ENCODE measurements at places on chromosomes 7 and 10. TPM values are rescaled to one million over a fixed set of nuclear protein-coding genes. Genes with fewer than 3 reads are reported as not detected.

DNA sequence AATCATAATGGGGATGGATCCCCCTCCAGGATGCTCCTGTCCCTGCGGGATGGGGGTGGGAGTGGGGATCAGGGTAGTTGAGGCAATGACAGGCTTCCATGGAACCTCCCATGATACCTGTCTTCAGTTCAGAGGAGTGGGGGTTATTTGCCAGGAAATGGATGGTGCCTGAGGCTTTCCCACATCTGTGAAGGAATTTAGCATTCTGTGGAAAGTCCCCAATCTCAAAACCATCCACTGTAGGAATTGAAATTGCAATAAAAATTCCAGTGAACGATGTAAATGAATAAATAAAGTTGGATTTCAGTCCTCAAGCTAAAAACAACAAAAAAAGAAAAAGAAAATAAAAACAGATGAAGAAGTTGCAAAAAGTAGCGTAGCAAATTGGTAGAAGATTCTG is 81.9 kb downstream of the CHRM2 start:
- no peaks in the 10 kb centered on the region for H3K36me3 ChIP-seq
- no peaks in the 10 kb centered on the region for H3K27me3 ChIP-seq
- H3K4me3 ChIP-seq: no peak overlapping the region
- H3K27ac ChIP-seq: no peak overlapping the region
- no peak for DNase-seq
- no peaks in the 10 kb centered on the region for H3K4me1 ChIP-seq

- H3K36me3 ChIP-seq: peaks cover 29% of the 10 kb centered on the region
- H3K4me3 ChIP-seq: peak overlapping the region; percentile 99
- H3K4me1 ChIP-seq: peaks cover 57% of the 10 kb centered on the region
- H3K27ac ChIP-seq: peak overlapping the region; percentile 98
- DNase-seq: peak; percentile 20
Measured at GRCh38 chr10:113680190-113681111, 739 bp downstream of the CASP7 start.

The ASZ1 gene
- not detected for total RNA-seq

- peaks cover 2% of the 10 kb centered on the region for H3K27me3 ChIP-seq
- no peak overlapping the region for H3K27ac ChIP-seq
- H3K4me3 ChIP-seq: no peak overlapping the region
- no peaks in the 10 kb centered on the region for H3K36me3 ChIP-seq
- no peaks in the 10 kb centered on the region for H3K4me1 ChIP-seq
Measured at GRCh38 chr7:125661-126060, 66.7 kb upstream of the FAM20C start.

DNA sequence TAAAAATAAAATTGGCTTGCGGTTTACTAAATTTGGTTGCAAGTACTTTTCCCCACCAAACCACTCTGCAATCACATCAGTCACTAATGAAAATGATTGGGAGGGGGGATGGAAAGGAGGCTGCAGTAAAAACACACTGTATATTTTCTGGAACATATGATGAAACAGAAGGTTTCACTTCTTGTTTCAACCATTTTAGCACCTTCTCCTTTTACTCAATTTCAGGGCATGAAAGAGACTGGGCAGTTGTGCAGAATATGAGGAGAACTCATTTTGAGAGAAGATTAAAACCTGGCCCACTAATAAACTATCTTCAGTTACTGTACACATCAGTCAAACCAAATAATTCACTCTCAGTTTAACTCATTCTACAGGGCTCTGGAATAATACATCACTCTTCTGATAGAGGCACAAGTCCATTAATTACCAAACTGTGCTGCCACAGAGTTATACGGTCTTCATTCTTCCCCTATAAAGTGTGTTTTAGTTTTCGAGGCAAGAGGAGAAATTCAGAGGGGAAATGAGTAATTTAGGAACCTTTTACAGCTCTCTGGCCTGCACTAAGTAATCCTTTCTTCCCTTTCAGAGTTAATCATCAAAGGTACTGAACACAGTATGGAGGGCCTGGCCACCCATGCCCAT is 25.5 kb downstream of the JAZF1 start:
- H3K27me3 ChIP-seq: peaks cover 5% of the 10 kb centered on the region
- H3K4me1 ChIP-seq: peaks cover 58% of the 10 kb centered on the region
- no peak for DNase-seq
- H3K4me3 ChIP-seq: peak overlapping the region; percentile 43

The ERVW-1 gene
- not detected for total RNA-seq

DNA sequence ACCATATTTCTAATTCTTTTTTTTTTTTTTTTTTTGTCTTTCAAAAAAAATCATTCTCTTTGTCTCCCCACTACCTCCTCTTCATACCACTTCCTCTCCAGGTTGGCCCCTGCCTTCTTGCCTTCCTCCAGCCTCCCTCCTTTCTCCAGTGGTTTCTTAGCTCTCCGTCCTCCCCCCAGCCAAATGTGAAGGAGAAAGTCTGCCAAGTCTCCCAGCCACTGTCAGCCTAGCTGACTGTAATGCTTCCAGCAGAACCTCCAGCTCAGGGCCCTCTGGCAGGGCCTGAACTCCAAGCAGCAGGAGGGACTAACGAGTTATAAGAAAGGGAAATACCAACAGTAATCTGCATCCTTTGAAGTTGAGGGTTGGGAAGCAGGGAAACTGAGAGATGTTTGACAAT is 35.5 kb upstream of the BICC1 start:
- H3K27me3 ChIP-seq: peaks cover 2% of the 10 kb centered on the region
- DNase-seq: no peak
- H3K36me3 ChIP-seq: no peaks in the 10 kb centered on the region
- no peak overlapping the region for H3K4me3 ChIP-seq
- no peak overlapping the region for H3K27ac ChIP-seq

The CPA2 gene
- not detected for total RNA-seq

The AKR1C3 gene
- not detected for total RNA-seq

DNA sequence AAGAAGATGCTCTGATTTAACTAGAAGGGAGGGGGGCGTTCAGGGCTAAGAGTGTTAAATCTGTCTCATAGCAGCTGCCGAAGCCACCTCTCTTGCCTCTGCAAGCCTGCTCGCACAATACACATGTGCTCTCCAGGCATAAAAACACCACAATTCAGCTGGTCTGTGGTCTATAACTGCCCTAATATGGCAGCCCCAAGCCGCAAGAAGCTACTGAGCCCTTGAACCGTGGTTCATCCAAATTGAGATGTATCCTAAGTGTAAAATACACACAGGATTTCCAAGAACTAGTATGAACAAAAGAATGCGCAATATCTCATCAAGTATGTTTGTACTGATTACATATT is 70.8 kb upstream of the FGFR2 start:
- no peaks in the 10 kb centered on the region for H3K4me1 ChIP-seq
- H3K36me3 ChIP-seq: no peaks in the 10 kb centered on the region
- no peak overlapping the region for H3K27ac ChIP-seq
- DNase-seq: no peak
- no peaks in the 10 kb centered on the region for H3K27me3 ChIP-seq
- no peak overlapping the region for H3K4me3 ChIP-seq

The NEBL gene
- total RNA-seq: 0.22 TPM

DNA sequence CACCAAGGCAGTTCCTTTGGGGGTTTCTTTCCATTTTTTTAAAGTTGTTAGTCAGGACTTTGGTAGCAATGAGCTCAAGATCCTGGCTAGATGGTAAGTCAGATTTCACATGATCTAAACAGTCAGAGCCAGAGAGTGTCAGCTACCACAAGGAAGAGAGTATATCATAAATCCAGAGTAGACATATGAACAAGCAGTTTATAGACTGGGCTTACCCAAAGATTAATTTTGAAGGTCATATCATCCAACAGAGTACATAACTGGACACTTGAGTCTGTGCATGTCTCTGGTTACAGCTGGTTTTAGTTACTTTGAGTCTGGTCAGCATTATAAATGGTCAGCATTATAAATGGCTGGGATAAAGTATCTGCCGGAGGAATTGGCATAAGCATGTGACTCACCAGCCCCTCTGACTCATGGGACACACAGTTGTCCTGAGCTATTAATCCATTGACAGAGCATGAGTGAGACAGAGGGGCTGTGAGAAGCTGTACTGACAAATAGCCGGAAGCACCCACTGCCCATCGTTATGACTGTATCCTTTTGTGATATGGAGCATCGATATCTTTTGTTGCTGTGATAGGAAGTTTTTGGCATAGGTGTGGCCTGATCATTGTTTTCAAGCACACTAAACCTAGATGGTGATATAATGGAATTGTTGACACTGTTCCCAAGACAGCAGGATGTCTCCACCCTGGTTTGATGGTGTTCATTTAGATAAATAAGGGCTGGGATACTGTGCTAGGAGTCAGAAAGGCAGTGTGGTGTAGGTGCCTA is 19.3 kb downstream of the PPP1R3C start:
- no peak overlapping the region for H3K27ac ChIP-seq
- peaks cover 16% of the 10 kb centered on the region for H3K27me3 ChIP-seq
- no peak for DNase-seq
- H3K36me3 ChIP-seq: no peaks in the 10 kb centered on the region
- H3K4me3 ChIP-seq: no peak overlapping the region

The TBRG4 gene
- total RNA-seq: 195 TPM
